ENCODE measurements at places on chromosomes 1 and 21. TPM values are rescaled to one million over a fixed set of nuclear protein-coding genes. Genes with fewer than 3 reads are reported as not detected.

- peaks cover 16% of the 10 kb centered on the region for H3K36me3 ChIP-seq
- peak overlapping the region; percentile 83 for H3K27ac ChIP-seq
- no peak overlapping the region for H3K4me3 ChIP-seq
- H3K27me3 ChIP-seq: no peaks in the 10 kb centered on the region
- DNase-seq: no peak
Observed at GRCh38 chr1:160606611-160607010, 27.3 kb upstream of the CD84 start.

DNA sequence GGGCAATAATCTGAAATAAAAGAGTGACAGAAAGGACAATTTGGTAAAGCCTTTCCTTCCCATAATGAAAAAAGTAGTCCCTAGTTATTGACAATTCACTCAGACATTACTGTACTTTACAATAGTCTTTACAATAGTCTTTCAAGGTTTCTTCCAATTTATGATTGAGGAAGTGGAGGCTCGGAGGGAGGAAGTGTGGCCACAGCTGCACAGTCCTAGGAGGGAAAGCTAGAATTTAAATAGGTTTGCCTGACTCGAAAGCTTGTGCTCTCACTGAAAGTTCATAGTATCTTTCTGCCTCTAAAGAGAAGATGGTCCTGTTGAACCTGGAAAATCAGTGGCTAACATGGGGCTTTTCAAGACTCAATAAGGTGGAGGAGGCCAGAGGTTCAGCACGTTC lies 203.2 kb downstream of the SDCCAG8 start:
- DNase-seq: no peak
- H3K4me3 ChIP-seq: no peak overlapping the region
- H3K36me3 ChIP-seq: peaks cover 26% of the 10 kb centered on the region
- no peak overlapping the region for H3K27ac ChIP-seq
- no peaks in the 10 kb centered on the region for H3K27me3 ChIP-seq

GRCh38 chr1:205676002-205676401 lies 4.3 kb downstream of the SLC45A3 start:
- H3K27ac ChIP-seq: no peak overlapping the region
- H3K4me1 ChIP-seq: peaks cover 12% of the 10 kb centered on the region
- DNase-seq: no peak
- H3K4me3 ChIP-seq: no peak overlapping the region
- H3K36me3 ChIP-seq: no peaks in the 10 kb centered on the region
- peaks cover 9% of the 10 kb centered on the region for H3K27me3 ChIP-seq

GRCh38 chr21:43337901-43338655 lies 88.9 kb downstream of the SIK1 start:
- no peak for DNase-seq
- no peak overlapping the region for H3K27ac ChIP-seq
- H3K4me3 ChIP-seq: no peak overlapping the region
- peaks cover 5% of the 10 kb centered on the region for H3K27me3 ChIP-seq
- H3K4me1 ChIP-seq: peaks cover 11% of the 10 kb centered on the region

GRCh38 chr1:89987159-89987819 lies 7.6 kb upstream of the ZNF326 start:
- H3K27ac ChIP-seq: no peak overlapping the region
- H3K4me1 ChIP-seq: no peaks in the 10 kb centered on the region
- DNase-seq: peak; percentile 53
- no peaks in the 10 kb centered on the region for H3K27me3 ChIP-seq

LRRC39 gene
- total RNA-seq: 2.9 TPM

GRCh38 chr1:61119085-61119484 lies 36.7 kb downstream of the NFIA start:
- H3K36me3 ChIP-seq: no peaks in the 10 kb centered on the region
- no peaks in the 10 kb centered on the region for H3K4me1 ChIP-seq
- no peaks in the 10 kb centered on the region for H3K27me3 ChIP-seq
- H3K27ac ChIP-seq: no peak overlapping the region

- H3K27ac ChIP-seq: no peak overlapping the region
- no peaks in the 10 kb centered on the region for H3K4me1 ChIP-seq
- H3K4me3 ChIP-seq: no peak overlapping the region
- no peaks in the 10 kb centered on the region for H3K27me3 ChIP-seq
- no peaks in the 10 kb centered on the region for H3K36me3 ChIP-seq
Observed at GRCh38 chr1:238608144-238608543, 717.4 kb upstream of the ZP4 start.

DNA sequence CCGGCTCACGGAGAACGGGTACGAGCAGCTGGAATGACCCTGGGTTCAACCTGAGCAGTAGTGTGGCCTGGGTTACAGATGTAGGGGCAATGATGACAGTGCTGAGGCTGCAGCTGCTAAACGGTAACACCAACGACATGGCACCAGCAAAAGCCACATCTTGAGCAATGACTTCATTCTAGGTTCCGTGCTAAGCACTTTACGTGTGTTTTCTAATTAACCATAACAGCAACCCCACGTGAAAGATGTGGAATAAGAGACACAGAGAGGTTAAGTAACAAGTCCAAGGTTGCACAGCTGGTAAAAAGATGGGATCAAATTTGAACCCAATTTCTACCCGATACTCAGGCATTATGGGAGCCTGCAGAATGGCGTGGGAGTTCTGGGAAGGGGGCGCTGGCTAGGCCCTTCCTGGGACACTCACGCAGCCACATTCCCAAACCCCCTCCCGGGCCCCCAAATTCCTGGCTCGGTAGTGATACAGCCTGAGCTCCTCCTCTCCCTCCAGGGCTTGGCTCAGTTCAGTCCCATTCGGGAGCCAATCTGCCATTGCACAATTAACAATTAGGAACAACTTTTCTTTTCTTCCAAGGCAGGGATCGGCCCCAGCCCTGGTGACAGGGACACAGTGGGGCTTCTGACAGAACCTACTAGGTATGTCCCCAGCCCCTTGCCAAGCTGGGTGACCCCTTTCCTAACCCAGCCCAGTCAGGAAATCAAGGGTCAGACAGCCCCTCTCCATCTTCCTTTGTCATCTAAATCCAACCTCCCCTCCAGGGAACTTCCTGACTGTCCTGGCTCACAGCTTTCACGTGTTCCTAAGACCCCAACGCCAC lies 23.8 kb upstream of the ECE1 start:
- peak overlapping the region; percentile 5 for H3K27ac ChIP-seq
- H3K4me3 ChIP-seq: no peak overlapping the region
- H3K4me1 ChIP-seq: peaks cover 30% of the 10 kb centered on the region
- H3K27me3 ChIP-seq: no peaks in the 10 kb centered on the region
- no peak for DNase-seq

- peak within 1 kb of the TSS; percentile 66 for H3K4me3 ChIP-seq
- no peak for DNase-seq
- no peaks in the 10 kb centered on the region for H3K36me3 ChIP-seq
- H3K27ac ChIP-seq: no peak within 1 kb of the TSS
Observed at GRCh38 chr1:241356519-241357365, at the start of gene RGS7. Gene RGS7 (minus strand): TSS chr1:241357205.

All from naive thymus-derived CD8-positive, alpha-beta T cell (primary cell).